Activated T-helper 17 cell treated with anti-CD3 and anti-CD28 coated beads, Interleukin-2, amount 50 U/mL, for 72 hours (primary cell): ENCODE measurements at places on chromosomes 2 and 18.

DNA sequence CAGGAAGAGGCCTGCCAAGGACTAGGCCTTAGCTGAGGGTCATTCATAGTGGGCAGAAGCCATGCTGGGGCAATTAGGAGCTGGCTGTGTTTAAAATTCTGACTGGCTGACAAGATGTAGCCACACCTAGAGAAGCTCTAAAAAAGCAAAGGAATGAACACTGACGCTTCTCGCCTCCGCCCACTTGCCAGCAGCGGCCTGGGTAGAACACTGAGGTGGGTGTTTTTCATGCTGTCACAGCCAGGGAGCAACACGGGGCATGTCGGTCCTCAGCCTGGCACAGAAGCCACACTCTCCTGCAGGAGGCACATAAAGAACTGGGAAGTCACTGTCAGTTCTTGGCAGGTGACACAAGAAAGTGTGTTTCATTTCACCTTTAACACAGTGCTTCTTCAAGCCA is 10.4 kb downstream of the CHST10 start:
- no peaks in the 10 kb centered on the region for H3K27me3 ChIP-seq
- ATAC-seq = no peak
- no peak overlapping the region for H3K27ac ChIP-seq
- no peaks in the 10 kb centered on the region for H3K4me1 ChIP-seq
- no peaks in the 10 kb centered on the region for H3K36me3 ChIP-seq

GRCh38 chr18:63107171-63107845 is 212.3 kb downstream of the BCL2 start:
- H3K4me1 ChIP-seq = peaks cover 27% of the 10 kb centered on the region
- H3K36me3 ChIP-seq = no peaks in the 10 kb centered on the region
- peaks cover 13% of the 10 kb centered on the region for H3K27me3 ChIP-seq
- H3K4me3 ChIP-seq = peak overlapping the region; percentile 63
- ATAC-seq = peak; percentile 71
- H3K27ac ChIP-seq = peak overlapping the region; percentile 75

DNA sequence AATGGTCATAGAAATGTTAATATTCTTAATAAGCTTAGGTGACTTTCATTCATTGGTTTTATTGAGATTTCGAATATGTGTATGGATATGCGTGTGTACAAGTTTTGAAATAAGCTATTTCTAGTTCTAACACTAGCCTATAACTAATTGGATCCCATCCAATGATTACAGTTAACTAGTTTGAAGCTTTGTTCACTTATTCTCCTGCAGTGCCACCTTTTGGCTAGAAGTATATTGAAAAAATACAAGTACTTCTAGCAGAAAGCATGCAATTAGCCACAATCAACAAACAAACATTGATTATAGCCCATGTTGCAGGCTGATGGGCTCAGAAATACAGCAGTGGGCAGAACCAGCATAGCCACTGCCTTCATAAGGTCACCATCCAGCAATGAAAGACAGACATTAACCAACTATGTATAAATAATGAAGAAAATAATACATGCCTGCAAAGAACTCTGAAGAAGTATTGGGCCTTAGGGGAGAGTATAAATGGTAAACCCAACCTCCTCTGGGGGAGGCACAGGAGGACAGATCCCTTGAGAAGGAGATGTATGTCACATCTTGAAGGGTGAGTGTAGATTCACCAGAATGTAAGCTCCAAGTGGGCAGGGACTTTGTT is 5.1 kb upstream of the PIEZO2 start:
- peaks cover 22% of the 10 kb centered on the region for H3K27me3 ChIP-seq
- no peaks in the 10 kb centered on the region for H3K4me1 ChIP-seq
- H3K27ac ChIP-seq = no peak overlapping the region
- no peak overlapping the region for H3K4me3 ChIP-seq

GRCh38 chr2:151852260-151853069 is 24.2 kb upstream of the ARL5A start:
- no peaks in the 10 kb centered on the region for H3K36me3 ChIP-seq
- ATAC-seq = peak; percentile 34
- H3K27ac ChIP-seq = no peak overlapping the region
- no peak overlapping the region for H3K4me3 ChIP-seq
- H3K27me3 ChIP-seq = no peaks in the 10 kb centered on the region

DNA sequence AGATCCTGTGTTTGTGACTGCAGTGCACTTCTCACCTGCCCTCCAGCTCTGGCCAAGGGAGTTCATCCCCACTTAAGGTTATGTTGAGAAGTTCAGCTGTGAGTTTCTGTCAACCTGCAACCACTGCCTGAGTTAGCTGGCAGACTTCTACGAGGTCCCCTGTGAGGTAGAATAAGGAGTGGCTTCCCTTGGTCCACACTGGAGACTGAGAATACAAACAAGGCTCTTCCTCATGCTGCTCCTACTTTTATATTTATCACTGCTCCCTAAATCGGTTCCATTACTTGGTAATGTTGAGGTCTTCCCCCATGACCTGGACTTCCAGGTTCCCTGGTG is 353.2 kb upstream of the CWC22 start:
- H3K4me3 ChIP-seq = no peak overlapping the region
- peaks cover 7% of the 10 kb centered on the region for H3K27me3 ChIP-seq
- no peak overlapping the region for H3K27ac ChIP-seq
- no peaks in the 10 kb centered on the region for H3K36me3 ChIP-seq
- no peak for ATAC-seq

DNA sequence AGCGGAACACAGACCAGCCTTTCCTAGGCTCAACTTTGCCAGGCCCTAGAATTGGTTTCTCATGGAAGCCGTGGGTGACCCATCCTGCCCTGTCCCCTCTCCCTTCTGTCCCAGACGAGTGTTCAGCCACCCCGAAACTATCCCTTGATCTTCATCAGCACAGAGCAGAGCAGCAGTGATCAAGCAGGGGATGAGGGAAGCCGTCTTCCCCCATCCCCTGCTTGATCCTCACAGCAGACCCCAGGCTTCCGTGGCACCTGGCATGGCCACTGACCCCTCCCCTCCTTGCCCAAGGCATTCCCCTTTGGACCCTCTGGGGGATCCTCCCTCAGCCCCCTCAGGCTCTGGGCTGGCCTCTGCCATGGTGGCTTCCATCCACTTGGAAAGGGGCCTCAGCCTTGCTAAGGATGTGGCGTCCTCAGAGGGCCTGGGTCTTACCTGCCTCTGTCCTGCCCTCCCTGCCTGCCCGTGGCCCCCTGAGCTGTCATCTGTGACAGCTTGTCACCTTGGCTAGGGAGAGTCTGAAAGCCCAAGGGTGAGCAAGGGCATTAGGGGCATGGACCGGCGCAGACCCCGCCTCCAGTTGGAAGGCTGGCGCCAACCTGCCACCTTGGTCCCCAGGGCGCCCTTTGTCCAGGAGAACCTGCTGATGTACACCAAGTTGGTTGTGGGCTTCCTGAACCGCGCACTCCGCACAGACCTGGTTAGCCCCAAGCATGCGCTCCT is 10.4 kb upstream of the CCDC74A start:
- H3K4me1 ChIP-seq = no peaks in the 10 kb centered on the region
- no peak for ATAC-seq
- no peak overlapping the region for H3K4me3 ChIP-seq
- no peaks in the 10 kb centered on the region for H3K27me3 ChIP-seq
- peaks cover 53% of the 10 kb centered on the region for H3K36me3 ChIP-seq

DNA sequence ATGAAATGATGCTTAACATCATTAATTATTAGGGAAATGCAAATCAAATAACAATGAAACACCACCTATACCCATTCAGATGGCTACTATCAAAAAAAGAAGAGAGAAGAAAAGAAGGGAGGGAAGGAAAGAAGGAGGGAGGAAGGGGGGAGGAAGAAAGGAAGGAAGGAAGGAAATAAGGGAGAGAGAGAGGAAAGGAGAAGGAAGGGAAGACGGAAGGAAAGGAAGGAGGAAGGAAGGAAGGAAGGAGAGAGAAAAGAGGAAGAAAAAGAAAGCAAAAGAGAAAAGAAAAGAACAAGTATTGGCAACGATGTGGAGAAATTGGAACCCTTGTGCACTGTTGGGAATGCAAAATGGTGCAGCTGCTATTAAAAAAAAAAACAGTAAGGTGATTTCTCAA is 363.3 kb downstream of the TNS1 start:
- no peaks in the 10 kb centered on the region for H3K36me3 ChIP-seq
- H3K27me3 ChIP-seq = peaks cover under 1% of the 10 kb centered on the region
- H3K4me1 ChIP-seq = no peaks in the 10 kb centered on the region
- no peak overlapping the region for H3K27ac ChIP-seq

DNA sequence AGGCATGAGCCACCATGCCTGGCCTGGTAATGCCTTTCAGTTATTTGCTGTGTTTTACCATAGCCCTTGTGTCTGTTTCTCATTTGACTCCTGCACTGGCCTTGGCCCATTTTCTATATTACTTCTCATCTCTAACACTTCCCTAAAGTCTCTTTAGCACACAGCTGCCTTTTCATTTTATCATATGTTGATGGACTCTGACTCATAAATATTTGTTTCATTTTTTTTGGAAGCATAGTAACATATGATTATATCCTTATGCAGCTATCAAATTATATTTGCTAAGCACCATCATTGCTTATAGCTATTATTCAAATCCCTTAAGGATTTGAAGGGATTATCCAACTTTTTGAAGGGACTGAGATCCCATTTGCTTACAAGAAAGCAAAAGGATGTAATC is 320.3 kb downstream of the GPD2 start:
- H3K27ac ChIP-seq = no peak overlapping the region
- H3K4me3 ChIP-seq = no peak overlapping the region
- H3K36me3 ChIP-seq = no peaks in the 10 kb centered on the region
- no peaks in the 10 kb centered on the region for H3K27me3 ChIP-seq
- no peaks in the 10 kb centered on the region for H3K4me1 ChIP-seq
- ATAC-seq = no peak
